Stimulated activated CD4-positive, alpha-beta T cell treated with anti-CD3 and anti-CD28 coated beads, Interleukin-12 subunit alpha, Interleukin-12 subunit beta, amount 100 ng/mL, for 4 hours (primary cell): ENCODE measurements at places on chromosomes 3 and 15.
A peak's percentile ranks its signal among the peaks of the same experiment; 100 is the strongest.

DNA sequence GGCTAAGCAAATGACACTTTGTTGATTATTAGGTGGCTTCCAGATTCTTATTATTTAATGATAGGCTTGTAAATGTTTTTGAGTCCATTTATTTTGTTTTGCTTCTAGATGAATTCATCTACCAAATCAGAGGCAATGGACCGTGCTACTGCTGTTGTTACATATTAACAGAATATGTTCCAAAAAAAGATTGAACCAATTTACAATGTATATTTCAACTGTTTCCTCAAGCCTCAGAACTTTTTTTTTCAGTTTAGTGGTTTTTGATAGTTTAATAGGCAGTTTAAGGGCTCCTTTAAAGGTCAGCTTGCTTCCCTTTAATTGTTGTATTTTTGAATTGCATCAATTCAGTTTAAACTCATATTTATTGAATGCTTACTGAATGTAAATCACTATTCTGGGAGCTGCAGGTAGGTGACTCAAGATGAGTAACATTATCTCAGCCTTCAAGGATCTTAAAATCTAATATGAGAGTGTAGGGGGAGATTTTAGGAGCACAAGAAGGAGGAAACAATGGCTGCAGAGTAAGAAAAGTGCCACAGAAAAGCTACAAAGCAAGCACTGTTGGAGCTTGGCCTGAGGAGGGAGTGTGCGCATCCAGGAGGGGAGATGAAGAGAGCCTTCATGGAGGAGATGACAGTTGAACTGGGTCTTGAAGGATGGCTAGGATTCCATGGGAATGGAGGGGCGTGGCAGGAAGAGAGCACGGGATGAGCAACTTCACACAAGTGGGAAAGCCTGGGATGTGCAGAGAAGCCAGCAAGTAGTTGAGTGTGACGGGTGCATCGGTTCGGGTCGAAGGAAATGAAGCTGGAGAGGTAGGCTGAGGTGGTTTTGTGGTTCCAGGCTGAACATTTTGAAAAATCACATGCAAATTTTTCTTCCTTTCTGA is 14.7 kb downstream of the MAP2K1 start:
- no peak for DNase-seq

GRCh38 chr15:87713475-87713879 is 543.1 kb downstream of the NTRK3 start:
- DNase-seq, result no peak

DNA sequence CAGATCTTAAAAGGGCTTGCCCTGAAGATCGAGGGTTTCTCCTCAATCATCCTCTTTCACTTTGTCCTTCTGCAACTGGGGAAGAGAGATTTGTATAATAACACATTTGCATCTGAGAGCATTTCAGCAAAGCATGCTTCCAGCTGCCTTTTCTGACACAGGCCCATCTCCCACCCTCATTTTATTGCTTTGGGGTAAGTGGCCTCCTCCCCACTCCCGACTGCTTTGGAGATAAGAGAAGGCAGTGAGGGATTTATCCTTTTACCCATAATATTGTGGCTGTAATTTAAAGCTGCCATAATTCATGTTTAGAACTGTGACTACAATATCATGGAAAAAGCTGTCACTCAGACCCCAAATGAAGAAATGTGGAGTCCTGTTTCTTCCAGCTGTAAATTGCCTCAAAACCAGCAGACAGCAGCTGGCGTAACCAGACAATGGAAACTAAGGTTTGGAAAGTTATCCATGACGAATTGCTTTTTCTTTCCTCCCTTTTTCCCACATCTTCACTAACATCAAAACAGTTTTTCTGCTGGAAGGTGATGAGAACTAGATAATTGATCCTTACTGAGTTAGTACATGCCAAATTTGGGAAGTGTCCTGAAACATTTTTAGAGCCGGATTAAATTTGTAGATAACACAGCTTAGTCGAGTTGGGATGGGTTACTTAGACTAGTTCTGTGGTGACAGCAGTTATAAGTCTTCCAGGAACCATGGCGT is 104.2 kb upstream of the PFN2 start:
- DNase-seq, result no peak

DNA sequence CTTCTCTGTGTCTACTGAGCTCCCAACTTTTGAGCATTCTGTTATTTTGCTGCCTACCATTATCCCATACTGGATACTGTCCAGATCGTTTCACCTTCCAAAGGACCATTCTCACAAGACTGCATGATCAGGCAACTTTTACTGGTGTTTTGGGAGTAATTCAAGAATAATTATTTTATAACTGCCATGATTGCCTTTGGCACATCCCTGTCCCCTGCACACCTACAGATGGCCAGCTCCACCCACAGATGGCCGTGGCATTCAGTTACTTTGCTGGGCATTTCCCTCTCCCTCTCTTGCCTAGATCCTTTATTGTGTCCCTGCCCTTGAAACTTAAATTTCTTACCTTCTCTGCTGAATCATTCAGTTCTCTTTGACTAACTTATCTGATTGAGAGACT is 263.9 kb downstream of the DIPK2A start:
- DNase-seq, result no peak

DNA sequence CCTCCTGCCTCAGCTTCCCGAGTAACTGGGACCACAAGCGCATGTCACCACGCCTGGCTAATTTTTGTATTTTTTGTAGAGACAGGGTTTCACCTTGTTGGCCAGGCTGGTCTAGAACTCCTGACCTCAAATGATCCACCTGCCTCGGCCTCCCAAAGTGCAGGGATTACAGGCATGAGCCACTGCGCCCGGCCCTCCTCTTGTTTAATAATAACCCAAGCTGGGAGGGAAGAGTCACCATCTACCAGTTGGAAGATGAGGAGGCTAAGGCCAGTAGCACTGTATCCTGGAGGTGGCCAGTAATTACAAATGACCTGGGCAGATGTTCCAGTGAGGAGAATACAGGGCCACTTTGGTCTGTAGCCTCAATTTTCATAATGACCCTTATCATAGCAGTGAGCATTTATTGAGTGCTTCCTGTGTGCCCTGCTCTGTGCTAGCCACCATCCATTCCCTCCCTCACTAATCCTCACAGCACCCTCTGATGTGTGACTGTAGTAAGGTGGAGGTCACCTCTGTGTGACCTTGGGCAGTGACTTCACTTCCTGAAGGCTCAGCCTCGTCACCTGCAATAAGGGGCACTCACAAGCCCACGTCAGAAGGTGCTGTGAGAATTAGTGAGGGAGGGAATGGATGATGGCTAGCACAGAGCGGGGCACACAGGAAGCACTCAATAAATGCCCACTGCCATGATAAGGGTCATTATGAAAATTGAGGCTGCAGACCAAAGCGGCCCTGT is 64.2 kb downstream of the ABTB1 start:
- no peak for DNase-seq

- DNase-seq, result no peak
These were observed 607 bp downstream of the MRPL47 start for GRCh38 chr3:179603831-179604230.

GRCh38 chr3:23170291-23170690 is 32.8 kb upstream of the UBE2E2 start:
- DNase-seq, result no peak

DNA sequence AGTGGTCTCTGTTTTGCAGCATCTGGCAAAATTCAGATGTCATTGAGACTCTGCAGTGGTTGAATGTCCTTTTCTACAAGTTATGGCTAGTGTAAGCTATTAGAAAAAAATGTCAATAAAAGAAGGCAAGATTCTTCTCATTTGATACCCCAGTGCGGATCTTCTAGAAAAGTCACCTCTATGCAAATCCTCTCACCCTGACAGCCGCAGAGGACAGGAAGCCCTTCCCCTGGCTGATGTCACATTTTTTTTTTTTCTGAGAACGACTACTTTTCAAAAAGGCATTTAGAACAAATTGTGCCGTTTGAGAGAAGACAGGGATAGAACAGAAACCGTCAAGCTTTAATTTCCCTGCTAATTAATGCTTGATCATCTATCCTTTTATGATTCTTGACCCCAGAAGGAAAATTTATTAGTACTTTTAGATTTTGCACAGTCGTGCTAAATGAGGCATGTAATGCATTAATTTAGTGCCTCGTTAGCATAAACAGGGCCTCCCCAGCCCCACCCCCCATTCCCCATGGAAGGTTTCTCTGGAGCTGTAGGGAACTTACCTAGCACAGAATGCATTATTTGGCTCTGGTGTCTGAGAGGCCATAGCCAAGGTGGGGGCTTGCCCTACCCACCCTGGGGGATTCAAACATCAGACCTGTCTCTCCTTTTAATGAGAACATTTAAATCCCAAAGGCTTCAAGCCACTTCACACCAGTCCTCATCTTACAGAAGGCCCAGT is 183.8 kb downstream of the OPA1 start:
- no peak for DNase-seq

DNA sequence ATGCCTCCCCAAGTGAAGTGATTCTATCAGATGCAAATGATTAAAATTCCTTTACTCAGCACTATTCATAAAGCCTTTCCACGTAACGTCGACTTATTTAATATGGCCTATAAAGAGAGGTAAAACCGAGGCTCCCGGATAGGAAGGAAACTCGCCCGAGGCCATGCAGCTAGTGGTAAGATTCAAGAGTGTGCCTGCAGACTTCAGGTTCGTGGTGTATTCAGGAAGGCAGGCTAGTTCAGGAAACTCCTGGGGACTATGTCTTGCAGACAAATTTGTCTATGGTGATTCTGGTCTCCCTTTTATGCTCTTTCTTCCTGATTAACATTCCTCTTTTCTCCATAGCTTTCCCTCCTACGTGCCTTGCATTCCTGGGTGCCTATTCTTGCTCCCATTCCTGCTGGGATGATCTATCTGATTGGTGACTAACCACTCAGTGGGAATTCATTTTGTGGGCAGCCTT is 150.7 kb downstream of the SST start:
- DNase-seq, result no peak

GRCh38 chr15:78192826-78193594 is 41.4 kb downstream of the ACSBG1 start:
- no peak for DNase-seq

GRCh38 chr3:144770281-144770680 is 798.7 kb downstream of the DIPK2A start:
- no peak for DNase-seq

DNA sequence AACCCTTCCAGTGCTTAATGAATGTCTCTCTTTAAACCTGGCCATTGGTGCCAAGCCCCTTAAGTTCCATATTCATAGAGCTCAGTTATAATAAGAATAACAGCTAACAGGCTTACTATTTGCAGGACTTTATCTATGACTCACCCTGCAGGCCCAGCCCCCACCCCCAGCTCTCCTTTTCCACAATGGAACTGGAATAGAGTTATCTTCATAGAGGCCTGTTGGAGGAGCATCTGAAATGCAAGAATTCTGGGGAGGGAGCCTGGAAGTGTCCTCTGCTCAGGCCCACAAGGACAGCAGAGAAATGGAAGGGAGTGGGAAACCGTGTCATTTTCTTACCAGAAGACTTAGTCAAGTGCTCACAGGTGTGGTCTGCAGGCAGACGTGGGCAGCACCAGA is 52.8 kb downstream of the SEMA5B start:
- DNase-seq, result no peak

GRCh38 chr3:186532598-186533072 is 11.5 kb downstream of the CRYGS start:
- no peak for DNase-seq

DNA sequence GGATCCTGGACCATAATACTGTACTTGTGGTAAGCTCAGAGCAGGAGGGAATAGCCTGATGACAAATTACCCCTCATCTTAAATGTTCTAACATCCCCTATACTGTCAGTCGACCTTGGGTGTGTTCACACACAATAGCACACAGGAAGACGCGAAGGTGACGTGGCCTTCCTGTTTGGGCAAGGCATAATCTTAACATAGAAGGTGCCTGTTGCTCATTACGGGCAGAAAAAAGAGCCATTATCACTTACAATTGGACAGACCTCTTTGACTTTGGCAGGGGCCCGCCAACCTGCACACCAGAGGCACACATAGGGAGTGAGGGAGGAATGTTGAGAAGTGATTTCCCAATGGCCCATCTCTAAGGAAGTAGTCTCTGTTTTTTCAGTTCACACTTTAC is 144.2 kb downstream of the ANO10 start:
- DNase-seq, result peak; percentile 30

DNA sequence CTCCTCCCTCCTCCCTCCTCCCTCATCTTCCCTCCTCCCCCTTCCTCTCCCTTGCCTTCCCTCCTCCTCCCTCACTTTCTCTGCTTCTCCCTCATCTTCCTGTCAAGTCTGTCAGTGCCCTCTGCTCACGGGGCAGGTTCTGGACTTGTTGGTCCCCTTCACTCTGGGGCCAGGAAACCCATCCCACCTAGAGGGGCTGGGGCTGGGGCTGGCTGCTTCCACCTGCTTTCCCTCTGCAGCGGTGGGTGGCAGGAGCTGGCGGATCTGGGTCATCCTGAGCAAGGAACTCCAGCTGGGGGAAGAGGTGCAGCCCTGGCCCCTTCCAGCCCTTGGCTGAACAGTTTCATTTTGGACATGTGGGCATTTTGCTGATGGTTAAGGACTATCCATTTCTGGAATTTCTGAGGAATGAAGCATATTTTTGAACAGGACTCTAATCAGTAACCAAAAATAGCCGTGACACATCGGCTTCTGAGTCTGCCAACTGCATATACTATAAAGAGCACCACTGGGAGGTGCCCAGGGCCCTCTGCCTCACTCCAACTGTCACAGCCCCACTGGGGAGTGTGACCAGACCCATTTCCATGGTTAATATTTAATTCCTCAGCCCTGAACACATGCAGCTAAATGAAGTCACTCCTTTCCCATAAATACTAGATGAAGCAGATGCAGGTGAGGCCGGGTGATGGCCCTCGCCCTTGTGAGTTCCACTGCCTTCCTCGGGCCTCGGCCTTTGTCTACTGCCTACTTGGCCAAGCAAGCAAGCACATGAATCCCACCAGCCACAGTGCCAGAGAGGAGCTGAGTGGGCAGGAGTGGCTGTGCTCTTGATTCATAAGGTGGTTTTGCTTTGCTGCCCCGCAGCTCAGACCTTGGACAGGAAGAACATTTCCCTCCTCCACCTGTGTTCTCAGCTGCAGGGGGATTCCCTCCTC is 39.8 kb downstream of the CHDH start:
- no peak for DNase-seq

DNA sequence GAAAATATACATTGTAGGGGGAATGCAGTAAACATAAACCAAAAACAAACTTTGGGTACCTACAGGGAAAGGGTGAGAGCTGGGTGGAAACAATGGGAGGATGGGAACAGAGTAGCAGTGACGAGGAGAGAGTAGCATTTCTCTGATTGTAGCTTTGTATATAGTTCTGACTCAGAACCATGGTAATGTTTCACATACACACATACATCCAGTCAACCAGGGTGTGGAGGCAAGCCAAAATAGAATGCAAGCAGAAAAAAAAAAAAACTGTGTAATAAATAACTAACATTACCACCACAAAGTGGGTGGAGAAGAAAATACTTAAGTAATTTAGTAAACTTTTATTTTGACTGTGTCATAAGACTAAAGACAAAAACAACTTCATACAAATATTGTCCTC is 27.2 kb downstream of the BCL2A1 start:
- DNase-seq, result no peak

- DNase-seq, result no peak
These were observed 6.8 kb downstream of the ADCY5 start for GRCh38 chr3:123442125-123442524.

DNA sequence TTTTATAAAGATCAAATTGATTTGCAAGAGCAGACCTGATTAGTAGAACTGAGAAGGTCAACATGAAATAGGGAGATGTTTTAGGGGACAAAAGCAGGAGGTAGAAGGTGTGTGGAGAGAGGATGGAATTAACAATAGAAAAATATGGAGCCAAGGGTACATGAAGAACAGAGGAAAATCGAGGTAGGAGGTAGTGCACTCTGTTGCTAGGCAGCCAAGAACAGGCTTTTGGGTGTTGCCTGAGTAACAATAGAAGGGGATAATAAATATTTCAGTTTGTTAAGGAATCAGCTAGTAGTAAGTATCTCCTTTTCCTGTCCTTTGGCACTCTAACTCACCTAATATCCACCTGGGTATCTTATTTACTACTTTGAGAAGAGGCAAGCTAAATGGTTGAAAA is 9.2 kb downstream of the SPESP1 start:
- DNase-seq, result no peak
